Fibroblast of skin of scalp (primary cell): ENCODE measurements at places on chromosomes 12 and 14.

- no peak for DNase-seq
Observed at GRCh38 chr12:18502422-18502968, 235.3 kb downstream of the PLCZ1 start.

- DNase-seq: no peak
Observed at GRCh38 chr12:3292677-3293412, 198.2 kb upstream of the PRMT8 start.

DNA sequence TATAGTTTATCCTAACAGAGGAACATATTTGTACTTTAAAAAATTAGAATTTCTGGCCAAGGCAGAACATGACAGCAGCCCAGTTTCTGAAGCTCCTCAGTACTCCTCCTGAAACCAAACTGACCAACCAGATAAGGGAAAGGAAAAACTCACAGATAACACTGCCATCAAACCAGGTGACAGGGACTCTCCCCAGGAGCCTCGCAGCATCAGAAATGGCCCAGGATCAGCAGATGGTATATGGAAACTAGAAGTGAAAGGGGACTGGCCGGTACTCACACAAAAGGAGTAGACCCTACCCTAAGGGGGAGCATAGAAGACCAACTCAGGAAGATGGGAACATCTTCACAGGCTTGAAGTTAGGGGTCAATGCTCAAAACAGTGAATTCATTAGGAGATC lies 22.0 kb downstream of the GALC start:
- no peak for DNase-seq

- DNase-seq: no peak
Observed at GRCh38 chr12:25578411-25579143, 25.5 kb upstream of the LMNTD1 start.

- no peak for DNase-seq
Observed at GRCh38 chr12:6824085-6824775, 2.6 kb downstream of the GPR162 start.

- no peak for DNase-seq
Observed at GRCh38 chr12:82723093-82723492, 36.4 kb downstream of the TMTC2 start.

- DNase-seq: no peak
Observed at GRCh38 chr14:94787092-94787491, 17.2 kb upstream of the GSC start.
